ENCODE measurements at places on chromosomes 7 and 10. TPM values are rescaled to one million over a fixed set of nuclear protein-coding genes. Genes with fewer than 3 reads are reported as not detected.

Gene C10orf67
- total RNA-seq, result 1.6 TPM

Gene RTKN2
- total RNA-seq, result 1.6 TPM

GRCh38 chr10:63542835-63543575, 21.8 kb downstream of the REEP3 start:
- DNase-seq, result no peak

GRCh38 chr10:69458430-69459100, 7.3 kb downstream of the TSPAN15 start:
- no peak for DNase-seq

GRCh38 chr7:150648353-150649079, 16.3 kb upstream of the GIMAP6 start:
- DNase-seq, result no peak

GRCh38 chr7:116497708-116498107, 1.8 kb upstream of the CAV2 start:
- DNase-seq, result no peak
